ENCODE measurements at places on chromosomes 13 and 19.

- DNase-seq = no peak
These were observed 240.6 kb downstream of the GPC6 start for GRCh38 chr13:93467175-93467574.

DNA sequence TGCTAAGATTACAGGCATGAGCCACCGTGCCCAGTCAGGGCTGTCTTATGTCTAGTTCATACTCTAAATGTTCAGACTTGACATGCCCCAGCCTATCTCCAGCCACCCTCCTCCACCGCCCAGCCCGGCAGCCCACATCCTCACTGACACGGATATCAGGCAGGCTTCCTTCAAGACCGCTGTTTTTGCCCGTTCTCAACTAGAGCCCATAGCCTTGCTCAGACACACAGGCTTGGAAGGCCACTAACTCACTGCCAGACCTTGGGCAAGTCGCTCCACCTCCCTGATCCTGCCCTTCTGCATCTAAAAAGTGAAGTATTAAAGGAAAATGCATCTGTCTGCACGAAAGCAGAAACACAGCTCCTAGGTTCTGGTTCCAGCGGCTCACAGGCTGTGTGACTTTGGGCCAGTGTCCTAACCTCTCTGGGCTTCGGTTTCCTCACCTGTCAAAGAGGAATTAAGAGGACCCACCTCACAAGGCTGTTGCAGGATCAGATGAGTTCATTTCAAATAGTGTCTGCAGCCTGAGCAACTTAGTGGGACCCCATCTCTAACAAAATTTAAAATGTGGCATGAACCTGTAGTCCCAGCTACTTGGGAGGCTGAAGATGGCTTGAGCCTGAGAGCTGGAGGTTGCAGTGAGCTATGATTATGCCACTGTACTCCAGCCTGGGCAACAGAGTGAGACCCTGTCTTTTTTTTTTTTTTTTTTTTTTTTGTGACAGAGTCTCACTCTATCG lies 14.5 kb upstream of the CERS4 start:
- DNase-seq = no peak

DNA sequence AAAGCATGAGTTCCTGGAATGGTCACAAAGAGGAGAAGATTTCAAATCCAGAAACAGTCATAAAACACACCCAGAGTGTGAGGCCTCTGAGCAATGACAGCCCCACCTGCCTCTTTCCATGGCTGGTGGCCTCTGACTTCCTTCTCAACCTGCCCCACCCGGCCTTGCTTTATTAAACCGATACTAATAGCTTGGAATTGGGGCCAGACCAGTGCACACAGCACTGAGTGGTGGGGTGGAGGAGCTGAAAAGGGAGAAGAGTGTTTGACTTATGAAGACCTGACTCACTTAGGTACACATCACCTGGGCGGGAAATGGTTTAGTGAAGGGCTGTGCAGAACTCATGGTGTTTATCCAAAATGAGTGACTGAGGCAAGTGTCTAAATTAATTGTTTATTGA lies 20.7 kb upstream of the CEACAM6 start:
- no peak for DNase-seq

DNA sequence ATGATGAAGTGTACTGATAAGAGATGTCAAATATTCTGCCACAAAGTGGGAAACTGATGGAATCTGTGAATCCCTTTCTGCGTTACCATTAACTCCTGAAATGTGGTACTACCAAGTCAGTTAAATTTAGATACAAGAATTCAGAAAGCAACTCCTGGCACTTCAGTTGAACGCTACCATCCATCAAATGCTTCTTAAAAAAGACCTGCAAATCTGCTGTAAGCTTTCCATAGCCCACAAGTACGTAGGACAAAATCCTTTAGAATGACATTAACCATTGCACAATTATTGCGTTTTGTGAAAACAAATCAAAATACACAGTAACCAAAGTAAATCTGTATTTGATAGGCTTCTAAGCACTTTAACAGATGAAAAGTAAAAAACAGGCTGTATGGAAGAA lies 5.4 kb downstream of the SMAD9 start:
- no peak for DNase-seq

GRCh38 chr13:46749951-46750350 lies 47.0 kb downstream of the ESD start:
- no peak for DNase-seq
